MM.1S (cell line): ENCODE measurements at places on chromosomes 6 and 20.

DNA sequence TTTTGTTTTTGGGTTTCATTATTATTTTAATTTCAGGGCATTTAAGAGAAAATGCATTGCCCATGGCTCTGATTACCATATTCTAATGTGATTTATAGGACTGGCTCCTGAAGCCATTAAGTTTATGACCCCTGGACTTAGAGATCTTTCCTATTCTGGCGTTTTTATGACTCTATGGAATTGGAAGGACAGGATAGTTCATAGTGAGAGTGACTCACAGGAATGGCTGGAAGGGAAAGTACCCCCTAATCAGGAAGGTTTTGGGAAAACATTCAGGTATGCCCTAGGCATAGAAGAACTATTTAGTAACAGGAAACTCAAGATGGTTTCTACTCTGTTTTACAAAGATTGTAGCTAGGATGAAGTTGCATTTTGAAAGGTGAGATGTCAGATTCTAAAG lies 108.6 kb upstream of the SLC2A12 start:
- no peak for DNase-seq

DNA sequence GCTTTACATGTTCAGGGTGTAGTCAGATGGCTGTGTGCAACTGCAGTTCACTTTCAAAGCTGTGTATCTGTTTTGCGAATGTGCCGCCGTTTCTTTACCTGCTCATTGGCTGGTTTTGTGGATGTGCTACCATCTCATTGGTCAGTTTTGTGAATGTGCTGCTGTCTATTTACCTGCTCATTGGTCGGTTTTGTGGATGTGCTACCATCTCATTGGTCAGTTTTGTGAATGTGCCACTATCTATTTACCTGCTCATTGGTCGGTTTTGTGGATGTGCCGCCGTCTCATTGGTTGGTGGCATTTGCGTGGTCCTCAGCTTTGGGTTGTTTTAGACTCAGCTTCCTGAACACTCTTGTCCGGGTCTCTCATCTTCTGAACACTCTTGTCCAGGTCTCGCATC lies 40.5 kb upstream of the BHLHE23 start:
- no peak for DNase-seq

GRCh38 chr20:45780159-45780558 lies 11.5 kb downstream of the WFDC3 start:
- no peak for DNase-seq

DNA sequence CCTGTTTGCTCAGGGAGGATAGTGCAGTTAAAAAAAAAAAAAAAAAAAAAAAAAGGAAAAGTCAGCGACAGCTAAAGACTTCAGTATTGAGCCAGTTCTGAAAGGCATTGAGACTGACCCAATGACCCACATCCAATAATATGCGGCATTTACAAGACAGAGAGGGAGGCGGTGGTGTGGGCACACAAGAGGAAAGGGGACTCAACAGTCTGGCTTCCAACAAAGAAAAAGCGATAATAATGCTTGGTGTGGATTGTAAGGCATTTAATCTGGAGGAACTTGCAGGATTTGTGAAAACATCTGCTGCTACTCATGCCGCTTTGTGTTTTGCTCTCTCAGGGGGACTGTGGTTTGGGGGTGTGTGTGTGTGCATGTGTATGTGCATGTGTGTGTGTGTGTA lies 784.3 kb upstream of the CHD6 start:
- DNase-seq, result no peak

GRCh38 chr6:6663421-6664135 lies 75.1 kb downstream of the LY86 start:
- no peak for DNase-seq

- no peak for DNase-seq
These were observed 305.4 kb downstream of the UTRN start for GRCh38 chr6:144590532-144590931.

DNA sequence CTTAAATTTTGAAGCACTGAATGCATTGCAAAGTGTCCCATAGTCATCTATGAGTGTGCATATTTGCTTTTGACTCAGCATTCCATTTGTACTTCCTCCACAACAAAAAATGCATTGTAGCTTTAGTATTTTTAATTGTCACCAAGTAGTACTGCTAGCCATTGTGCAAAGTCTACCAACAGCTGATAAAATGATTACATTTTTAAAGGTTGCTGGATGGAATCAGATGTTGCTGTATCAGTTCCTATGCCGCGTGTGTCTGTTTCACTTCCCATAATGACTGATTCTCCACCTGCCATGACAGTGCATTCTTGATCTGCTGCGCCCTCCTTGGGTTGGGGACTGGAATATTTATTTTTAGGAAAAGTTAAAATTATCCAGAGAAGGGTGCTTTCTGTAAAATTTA lies 41.2 kb downstream of the SLX4IP start:
- DNase-seq, result peak; percentile 63

DNA sequence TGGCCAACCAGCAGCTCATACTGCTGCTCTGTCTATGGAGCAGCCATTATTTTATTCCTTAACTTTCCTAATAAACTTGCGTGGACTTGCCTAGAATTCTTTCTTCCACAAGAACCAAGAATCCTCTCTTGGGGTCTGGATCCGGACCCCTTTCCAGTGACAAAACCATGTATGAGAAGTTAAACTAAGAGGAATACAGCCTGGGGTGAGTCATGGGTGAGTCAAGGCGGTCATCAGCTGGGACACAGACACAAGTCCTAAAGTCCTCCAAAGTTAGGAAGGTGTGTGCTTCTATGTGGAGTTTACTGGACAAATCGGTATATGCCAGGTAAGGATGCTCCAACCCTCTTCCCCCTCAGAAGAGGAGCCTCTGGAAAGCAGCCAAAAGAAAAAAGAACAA lies 690.0 kb upstream of the CHD6 start:
- no peak for DNase-seq

DNA sequence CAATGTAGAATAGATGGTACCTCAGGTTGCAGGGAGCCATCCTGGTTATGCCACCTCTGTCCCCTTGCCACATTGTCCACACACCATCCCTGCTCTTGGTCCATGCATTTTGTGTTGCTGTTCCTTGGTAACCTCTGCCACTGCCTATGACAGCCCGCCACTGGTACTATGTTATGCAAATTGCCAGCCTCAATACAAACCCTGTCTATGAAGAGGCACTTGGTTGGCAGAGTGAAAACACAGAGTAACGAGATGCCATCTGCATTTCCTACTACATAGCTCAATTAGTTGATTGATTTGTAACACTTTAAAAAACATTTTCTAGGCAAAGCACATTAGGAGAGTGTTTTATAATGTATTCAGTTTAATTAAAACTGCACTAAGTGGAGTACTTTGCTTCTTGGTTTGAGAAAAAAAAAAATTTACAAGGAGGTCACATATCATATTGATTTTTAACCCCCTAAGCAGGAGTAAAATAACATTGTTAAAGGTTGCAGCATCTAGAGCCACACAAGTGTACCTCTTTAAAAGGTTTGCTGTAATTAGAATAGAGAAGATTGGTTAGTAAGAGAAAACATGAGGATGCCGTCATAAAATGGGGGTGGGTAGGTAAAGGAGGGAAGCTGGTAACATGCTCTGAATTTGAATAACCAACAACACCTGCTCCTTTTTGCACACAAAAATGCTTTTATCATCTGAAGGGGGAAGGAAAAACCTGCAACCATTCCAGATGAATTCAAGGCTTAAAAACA lies 817.1 kb downstream of the KIF16B start:
- DNase-seq, result no peak

DNA sequence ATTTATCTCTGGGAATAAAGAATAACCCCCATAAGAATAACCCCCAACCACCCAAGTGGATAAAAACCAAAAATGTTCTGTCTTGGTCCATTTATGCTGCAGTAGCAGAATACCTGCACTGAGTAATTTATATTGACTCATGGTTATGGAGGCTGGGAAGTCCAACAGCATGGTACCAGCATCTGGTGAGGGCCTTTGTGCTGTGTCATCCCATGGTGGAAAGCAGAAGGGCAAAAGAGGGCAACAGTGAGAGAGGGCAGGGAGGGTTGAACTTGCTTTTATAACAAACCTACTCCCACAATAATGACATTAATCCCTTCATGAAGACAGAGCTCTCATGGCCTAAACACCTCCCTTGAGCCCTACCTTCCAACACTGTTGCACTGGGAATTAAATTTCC lies 133.7 kb downstream of the ERMARD start:
- no peak for DNase-seq

GRCh38 chr6:153096792-153097191 lies 34.3 kb downstream of the RGS17 start:
- DNase-seq, result no peak

- no peak for DNase-seq
These were observed 31.9 kb downstream of the CDKAL1 start for GRCh38 chr6:20566109-20566508.

- DNase-seq, result no peak
These were observed 80.0 kb upstream of the TAB2 start for GRCh38 chr6:149237464-149237863.

DNA sequence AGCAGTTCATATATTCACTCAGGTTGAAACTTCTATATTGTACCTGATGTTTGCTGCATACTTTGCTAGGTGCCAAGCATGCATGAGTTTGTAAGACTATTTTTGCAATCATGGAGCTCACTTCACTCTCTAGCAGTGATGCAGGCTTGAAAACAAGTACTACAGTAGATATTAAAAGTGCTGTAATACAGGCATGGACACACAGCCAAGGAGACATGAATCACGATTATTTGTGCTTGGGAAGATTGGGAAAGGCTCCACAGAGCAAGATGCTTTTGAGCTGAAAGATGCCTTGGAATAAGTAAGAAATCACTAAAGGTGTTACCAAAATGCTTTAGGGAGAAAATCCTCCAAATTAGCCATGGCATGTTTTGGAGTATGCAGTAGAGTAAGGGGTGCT lies 427.4 kb downstream of the UTRN start:
- DNase-seq, result no peak

GRCh38 chr6:5670811-5671561 lies 335.7 kb downstream of the NRN1 start:
- no peak for DNase-seq

DNA sequence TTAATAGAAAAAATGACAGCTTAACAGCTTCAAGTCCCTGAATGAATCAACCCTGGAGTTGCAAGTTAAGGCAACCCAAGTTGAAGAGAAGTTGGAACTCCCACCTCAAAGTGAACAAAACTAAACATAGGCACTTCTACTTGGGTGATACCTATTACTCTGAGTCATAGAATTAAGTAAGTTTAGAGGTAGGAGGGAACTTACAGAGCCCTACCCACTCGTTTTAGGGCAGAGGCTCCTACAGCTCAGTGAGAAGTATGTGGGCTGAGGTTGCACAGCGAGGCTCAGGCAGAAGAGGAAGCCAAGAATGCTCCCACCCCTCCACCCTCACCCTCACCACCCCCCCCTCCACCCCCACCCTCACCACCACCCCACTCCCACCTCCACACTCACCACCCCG lies 42.2 kb downstream of the NFATC2 start:
- DNase-seq, result no peak

DNA sequence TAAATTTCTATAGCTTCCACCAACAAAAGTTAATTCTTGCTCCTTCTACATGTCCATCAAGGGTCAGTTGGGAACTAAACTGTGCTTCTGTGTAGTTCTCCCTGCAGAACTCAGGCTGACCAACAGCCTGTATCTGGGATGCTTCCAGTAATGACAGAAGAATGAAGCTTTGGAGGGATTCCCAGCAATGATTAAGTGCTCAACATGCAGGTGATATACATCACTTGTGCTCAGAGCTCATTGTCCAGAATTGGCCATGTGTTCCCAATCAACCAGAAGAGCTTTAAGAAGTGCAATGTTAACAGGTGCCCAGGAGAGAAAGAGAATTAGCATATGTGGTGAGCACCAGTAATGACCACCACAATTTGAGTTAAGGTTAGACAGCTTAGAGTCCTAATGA lies 37.4 kb upstream of the SNRPB2 start:
- no peak for DNase-seq

GRCh38 chr6:1409774-1410465 lies 20.5 kb downstream of the FOXF2 start:
- DNase-seq, result no peak

GRCh38 chr6:39091220-39091619 lies 23.8 kb downstream of the SAYSD1 start:
- no peak for DNase-seq

DNA sequence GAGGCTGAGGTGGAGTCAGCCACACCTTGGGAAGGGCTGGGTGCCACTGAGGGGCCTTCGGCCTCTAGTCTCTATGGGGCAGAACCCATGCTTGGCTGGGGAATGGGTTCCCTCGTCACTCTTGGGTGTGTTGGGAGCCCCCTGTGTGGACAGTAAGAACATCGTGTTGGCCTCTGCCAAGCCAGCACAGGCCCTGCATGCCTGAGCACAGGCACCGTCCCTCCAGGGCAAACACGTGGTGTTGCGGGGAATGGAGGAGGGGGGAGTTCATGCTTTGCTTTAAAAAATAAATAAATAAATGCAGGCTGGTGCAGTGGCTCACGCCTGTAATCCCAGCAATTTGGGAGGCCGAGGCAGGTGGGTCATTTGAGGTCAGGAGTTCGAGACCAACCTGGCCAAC lies 63.0 kb downstream of the EZR start:
- DNase-seq, result no peak

DNA sequence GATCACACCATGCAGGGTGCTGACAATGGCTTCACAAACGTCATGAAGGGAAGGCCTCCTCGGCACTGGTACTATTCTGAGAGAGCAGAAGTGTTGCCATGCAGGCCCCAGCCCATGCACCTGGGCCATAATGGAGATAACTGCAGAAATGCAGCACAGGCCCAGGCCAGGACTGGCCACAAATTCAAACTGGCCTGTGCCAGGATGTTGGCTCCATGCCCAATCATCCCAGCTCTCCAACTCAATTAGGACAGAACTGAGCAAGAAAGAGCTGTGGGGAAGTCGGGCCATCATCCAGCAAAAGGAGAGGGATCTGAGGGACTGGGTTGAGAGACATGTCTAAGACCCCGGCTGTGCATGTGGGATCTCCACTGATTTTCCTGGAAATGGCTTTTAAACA lies 48.9 kb upstream of the SYNDIG1 start:
- no peak for DNase-seq

GRCh38 chr20:56833427-56833826 lies 204.3 kb downstream of the TFAP2C start:
- peak; percentile 15 for DNase-seq

DNA sequence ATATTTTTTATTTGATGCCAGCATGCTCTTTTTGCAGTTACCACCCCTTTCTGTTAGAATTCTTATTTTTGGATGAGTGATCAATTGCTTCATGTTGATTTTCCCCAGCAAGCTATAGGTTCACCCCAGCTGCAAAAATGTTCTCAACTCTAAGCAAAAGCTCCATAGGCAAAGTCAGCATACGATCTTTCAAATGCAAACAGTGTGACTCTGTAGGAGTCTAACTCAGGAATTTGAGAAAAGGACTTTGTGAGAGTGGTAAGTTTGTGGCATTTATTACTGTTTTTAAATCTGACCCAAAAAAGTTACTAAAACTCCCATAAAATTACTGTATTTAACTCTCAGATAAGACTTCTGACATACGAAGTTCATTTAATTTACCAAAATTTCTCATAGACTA lies 134.9 kb upstream of the HSF2 start:
- no peak for DNase-seq

DNA sequence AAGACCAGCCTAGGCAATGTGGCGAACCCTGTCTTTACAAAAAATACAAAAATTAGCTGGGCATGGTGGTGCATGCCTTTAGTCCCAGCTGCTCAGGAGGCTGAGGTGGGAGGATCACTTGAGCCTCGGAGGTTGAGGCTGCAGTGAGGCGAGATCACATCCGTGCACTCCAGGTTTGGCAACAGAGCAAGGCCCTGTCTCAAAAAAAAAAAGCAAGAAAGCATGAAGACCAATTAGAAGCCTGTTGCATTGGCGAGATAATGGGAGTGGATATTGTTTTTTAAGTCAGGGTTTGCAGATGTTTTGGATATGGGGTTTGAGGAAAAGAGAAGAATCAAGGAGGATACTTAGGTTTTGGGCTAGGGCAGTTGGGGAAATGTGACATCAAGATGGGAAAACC lies 5.2 kb downstream of the QRSL1 start:
- no peak for DNase-seq
